ENCODE measurements at places on chromosomes 12 and 14.

- no peak for DNase-seq
Observed at GRCh38 chr12:87679251-87679650, 349.9 kb downstream of the C12orf50 start.

DNA sequence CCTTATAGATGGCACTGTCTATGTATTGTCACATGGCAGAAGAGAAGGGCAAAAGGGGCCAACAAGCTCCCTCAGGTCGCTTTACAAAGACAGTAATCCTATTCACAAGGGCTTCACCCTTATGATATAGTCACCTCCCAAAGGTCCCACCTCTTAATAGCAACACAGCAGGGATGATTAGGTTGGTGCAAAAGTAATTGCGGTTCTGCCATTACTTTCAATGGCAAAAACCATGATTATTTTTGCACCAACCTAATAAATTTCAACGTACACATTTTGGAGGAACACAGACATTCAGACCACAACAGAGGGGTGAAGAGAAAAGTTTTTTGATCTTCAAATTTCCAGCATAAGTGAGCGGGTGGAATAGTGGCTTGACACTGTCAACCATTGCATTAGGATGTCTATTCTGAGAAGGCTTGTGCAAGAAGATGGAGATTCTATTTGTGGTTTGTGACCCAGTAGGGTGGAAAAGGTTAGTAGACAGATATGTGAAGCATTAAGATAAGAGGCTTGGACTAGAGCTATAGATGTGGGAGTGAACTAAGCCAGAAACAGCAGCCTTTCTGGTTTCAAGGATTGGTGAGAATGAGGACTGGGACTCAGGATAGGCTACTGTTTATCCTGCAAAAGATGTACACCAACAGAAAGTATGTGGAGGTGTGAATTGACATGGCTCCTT is 75.5 kb upstream of the CPSF6 start:
- DNase-seq: no peak

DNA sequence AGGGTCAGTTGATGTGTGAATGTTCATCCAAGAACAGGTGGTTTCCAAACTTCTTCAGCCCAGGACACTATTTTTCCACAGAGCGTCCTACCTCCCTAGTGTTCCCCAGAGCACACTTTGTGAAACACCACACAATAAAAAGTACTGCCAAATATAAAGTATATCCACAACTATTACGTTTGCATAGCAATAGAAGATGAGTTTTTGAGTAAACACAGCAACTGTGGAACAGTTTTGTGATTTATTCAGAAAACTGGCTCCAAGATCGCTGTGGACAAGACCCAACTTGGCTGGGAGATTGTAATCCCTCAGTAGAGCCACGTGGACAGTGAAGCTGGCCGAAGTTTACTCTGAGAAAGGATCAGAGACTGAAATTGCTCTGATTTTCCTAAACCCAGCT is 14.5 kb upstream of the MAP1LC3B2 start:
- DNase-seq: no peak

DNA sequence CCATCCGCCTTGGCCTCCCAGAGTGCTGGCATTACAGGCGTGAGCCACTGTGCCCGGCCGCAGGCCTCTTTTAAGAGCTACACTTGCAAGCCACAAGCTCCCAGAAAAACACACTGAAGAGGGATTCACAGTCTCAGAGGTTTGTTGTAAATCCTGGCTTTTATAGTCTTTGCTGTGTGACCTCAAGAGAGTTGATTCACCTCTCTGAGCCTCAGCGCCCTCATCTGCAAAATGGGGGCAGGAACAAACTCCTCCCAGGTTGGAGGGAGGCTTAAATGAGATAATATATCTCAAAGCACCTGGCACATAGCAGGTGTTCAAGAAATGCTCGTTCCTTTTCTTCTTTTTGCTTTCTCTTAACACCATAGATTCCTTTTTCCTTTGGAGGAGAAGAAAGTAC is 3.9 kb upstream of the TCHP start:
- DNase-seq: no peak

DNA sequence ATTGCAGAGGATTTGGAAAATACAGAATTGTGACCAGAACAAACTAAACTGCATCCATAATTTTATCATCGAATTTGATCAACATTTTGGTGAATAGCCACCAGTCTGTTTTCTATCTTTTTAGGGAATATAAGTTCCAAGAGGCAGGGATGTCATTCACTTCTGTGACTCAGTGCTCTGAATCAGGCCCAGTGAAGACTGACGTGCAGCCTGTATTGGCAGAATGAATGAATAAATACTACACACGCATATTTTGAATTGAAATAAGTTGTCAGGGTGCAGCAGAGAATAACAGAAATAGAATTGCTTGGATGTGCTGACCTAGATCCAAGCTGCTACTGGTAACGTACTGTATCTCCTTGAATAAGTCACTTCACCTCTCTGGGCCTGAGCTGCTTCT is 1.3 kb upstream of the EMP1 start:
- no peak for DNase-seq
